NCI-H187 treated with DMSO at 0.1 percent for 48 hours (cell line): ENCODE measurements at places on chromosomes 7 and 10.
A peak's percentile ranks its signal among the peaks of the same experiment; 100 is the strongest.

GRCh38 chr7:37770838-37771237 is 77.6 kb upstream of the NME8 start:
- DNase-seq, result no peak

- no peak for DNase-seq
Observed at GRCh38 chr7:30678805-30679204, 3.5 kb downstream of the CRHR2 start.

- no peak for DNase-seq
Observed at GRCh38 chr7:44141221-44141850, at the start of gene MYL7. TSS of gene MYL7 (minus strand) at chr7:44141332. CDS start at chr7:44141305, 27 bp downstream.

GRCh38 chr10:35387768-35388167 is 51.5 kb downstream of the CCNY start:
- no peak for DNase-seq

- DNase-seq, result no peak
Observed at GRCh38 chr7:149742075-149742701, 31.2 kb downstream of the ZNF467 start.

DNA sequence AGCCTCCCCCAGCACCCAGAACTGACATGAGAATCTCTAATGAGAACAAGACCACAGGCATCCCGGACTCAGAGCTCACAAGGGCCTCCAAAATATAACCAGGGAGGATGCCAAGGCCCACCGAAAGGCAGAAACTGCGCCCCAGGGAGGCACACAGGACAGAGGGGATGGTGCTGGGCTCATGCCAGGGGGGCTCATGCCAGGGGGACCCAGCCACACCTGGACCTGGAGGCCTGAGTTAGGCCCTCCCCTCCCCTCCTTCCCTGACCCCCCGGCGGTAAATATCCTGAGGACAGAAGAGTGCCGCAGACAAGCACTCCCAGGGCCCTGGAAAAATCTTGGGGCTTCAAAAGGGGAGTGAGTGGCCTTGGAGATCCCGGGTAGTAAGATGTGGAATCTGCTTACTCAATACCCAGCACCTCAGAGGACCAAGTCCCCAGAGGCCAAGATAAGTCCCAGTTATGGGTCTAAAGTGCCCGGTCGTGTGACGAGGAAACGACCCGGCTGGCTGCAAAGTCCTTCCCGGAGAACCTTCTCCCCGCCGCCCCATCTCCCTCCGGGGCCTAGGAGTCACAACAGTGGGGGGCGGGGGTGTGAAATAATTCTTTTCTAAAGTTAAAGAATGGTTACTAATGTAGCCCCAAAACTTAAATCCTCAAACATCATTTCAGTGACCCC is 11.9 kb downstream of the PDGFA start:
- DNase-seq, result no peak

DNA sequence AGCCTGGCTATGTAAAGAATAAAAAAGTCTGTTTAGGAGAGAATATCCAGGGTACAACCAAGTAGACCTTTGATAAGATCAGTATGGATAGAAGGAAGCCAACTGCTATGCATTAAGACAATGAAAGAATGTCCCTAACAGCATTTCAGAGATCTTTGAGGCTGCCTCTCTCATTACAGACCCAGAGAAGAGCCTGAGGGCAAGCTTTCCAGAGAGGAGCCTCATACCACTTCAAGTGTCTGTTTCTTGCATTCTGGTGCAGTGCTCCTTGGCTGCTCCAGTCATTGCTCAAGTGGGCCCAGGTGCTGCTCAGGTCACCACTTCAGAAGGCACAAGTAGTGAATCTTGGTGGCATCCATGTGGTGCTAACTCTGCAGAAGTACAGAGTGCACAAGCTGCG is 514.0 kb downstream of the PLXDC2 start:
- DNase-seq, result no peak

- DNase-seq, result no peak
Observed at GRCh38 chr7:28191751-28192150, 11.2 kb upstream of the JAZF1 start.

DNA sequence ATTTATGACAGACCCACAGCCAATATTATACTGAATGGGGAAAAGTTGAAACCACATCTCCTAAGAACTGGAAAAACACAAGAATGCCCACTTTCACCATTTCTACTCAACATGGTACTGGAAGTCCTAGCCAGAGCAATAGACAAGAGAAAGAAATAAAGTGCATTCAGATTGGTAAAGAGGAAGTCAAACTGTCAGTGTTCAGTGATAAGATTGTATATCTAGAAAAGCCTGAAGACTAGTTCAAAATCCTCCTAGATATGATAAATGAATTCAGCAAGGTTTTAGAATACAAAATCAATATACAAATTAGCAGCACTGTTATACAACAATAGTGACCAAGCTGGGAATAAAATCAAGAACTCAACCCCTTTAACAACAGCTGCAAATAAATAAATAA is 6.9 kb upstream of the ZNF138 start:
- DNase-seq, result no peak

GRCh38 chr10:121942749-121943416 is 15.1 kb upstream of the ATE1 start:
- no peak for DNase-seq

DNA sequence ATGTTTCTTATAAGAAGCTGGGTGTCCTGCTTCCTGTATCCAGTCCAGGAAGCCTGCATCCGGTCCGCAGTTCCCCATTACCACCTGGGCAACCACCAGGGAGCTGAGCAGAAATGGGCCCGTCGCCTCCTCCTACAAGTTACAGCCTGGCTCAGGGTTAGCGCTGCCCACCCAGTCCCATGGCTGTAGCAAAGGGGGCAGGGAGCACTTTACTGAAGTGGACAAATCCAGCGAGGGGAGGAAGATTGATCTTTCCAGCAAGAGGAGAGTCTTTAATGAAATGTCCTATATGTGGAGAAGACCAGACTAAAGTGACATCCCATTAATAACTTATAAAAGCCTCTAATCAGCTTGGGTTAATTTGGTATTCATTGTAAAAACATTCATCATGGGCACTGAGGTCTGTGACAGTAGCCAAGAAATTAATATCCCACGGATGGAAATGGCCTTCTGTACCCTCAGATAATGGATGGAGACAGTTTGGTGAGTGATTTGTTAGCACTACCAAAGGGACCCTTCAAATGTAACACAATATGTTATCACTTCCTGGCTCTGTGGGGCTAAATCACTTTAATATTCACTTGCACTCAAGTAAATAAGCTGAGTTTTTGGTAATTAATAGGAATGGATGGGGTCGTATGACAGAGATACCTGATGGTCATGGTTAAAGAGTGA is 323.4 kb downstream of the PAXIP1 start:
- DNase-seq, result no peak

- DNase-seq, result no peak
Observed at GRCh38 chr10:77286531-77287508, 350.8 kb downstream of the KCNMA1 start.

- no peak for DNase-seq
Observed at GRCh38 chr10:118128675-118129074, 81.9 kb upstream of the RAB11FIP2 start.

- DNase-seq, result no peak
Observed at GRCh38 chr7:69896121-69896520, 297.8 kb downstream of the AUTS2 start.

DNA sequence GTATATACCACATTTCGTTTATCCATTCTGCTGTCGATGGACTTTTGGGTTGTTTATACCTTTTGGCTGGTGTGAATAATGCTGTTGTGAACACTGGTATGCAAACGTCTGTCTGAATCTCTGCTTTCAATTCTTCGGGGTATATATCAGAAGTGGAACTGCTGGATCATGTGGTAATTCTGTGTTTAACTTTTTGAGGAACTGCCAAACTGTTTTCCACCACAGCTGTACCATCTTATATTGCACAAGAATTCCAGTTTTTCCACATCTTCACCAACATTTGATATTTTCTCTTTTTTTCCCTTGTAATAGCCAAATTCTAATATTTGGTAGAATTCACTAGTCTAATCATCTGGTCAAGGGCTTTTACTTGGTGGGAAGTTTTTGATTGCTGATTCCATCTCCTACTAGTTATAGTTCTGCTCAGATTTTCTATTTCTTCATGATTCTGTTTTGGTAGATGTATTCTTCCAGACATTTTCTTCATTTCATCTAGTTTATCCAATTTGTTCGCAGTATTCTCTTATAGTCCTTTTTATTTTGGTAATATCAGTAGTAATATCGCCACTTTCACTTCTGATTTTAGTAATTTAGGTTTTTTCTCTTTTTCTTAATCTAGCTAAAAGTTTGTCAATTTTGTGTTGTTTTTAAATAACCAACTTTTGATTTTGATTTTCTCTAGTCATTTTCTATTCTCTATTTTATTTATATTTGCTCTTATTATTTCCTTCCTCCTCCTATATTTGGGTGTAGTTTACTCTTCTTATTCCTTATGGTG is 271.2 kb downstream of the ZEB1 start:
- DNase-seq, result no peak

DNA sequence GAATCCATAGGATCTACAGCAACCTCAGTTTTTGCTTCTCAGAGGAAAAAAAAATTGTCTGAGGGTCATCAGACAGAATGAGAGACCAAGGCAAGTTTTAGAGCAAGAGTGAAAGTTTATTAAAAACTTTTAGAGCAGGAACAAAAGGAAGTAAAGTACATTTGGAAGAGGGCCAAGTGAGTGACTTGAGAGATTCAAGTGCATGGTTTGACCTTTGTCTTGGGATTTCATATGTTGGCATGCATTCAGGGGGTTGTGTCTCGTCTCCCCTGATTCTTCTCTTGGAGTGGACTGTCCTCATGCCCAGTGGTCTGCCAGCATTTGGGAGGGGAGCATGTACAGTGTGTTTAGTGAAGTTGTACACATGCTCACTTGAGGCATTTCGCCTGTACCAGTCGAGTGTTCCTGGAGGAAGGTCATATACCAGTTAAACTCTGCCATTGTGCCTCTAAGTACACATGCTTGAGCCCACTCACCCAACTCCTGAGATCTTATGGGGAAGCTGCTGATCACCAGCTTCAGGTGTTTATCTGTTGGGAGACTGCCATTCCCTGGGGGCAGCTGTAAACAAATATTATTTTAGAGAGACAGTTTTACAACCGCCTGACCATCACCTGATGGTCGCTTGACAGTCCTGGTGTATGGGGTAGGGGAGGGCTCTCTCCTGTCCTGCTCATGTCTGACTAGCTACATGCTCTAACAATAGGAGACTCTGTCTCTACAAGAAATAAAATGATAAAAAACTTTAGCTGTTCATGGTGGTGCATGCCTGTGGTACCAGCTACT is 109.4 kb downstream of the EEPD1 start:
- DNase-seq, result no peak

DNA sequence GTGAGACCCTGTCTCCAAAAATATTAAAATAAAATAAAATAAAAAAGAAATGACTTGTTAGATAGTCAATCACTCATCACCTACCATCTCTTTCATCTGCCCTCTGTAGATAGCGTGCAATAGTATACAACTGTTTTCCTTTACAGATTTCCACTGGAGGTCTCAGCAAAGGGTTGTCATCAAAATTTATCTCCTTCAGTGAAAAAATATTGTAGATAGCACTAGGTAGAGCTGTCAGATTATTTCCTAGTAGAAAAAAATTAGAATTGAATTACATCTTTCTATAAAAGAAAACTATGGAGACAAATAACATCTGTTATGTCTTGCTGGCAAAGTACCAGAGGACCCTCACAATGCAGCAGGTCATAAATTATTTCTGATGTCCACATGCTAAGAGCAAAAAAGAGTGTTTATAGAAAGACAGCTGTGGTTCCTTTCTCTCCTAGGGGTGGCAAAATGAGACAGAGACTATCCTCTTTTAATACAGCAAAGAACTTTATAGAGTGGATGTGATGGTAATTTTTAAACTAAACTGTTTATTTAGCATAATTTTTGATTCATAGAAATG is 16.3 kb upstream of the CYP51A1 start:
- DNase-seq, result no peak

GRCh38 chr7:14579971-14580370 is 322.6 kb downstream of the DGKB start:
- DNase-seq, result no peak

DNA sequence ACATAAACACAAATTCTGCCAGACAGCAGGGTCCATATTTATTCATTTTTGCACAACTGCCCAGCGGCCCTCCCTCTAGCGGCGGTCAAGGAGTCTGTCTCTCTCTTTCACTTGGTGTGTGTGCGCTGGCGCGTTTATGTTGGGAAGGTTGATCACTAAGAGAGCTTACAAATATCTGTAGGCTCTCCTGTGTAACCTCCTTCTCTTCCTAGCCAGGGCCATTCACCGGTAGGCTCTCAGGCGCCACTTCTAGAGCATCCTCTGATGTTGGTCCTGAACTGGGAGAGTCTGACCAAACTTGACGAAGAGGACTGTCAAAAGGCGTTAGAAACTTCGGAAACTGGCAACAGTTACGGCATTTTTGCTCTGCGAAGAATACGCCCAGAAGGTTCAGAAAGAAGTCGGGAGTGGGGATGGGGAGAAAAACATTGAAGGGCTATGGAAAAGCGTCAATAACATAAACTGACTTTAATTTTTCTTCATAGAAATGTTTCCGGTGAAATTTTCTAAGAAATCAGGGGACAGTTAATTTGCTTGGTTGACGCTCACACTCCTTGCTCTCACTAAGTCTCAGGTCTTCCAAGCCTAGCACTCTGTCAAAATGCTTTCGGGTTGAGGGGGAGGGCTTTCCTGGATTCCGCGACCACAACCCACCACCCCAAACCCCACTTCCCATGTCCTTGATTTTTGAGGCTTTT is 731.1 kb downstream of the ZWINT start:
- no peak for DNase-seq

GRCh38 chr7:138873220-138873892 is 75.4 kb upstream of the ATP6V0A4 start:
- DNase-seq, result no peak

DNA sequence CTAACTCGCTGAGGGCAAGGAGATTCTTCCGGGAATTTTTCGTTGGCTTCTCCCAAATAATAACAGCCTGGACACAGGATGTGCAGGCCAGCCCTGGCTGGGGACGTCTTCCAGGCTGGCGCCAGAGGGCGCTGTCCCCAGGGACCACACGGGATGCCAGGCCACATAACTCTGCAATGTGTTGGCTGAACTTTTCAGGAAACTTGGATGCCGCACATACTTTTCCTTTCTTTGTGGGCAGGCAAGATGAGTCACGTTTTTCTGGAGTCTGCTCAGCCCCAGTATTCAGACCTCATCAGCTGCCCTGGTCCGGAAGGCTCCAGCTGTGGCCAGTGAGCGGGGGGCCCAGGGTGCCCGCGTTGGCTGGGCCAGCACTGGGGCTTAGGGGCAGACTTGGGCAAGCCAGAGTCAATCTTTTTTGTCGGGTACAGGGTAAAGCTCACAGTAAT is 122.7 kb downstream of the PRKAG2 start:
- DNase-seq, result no peak

GRCh38 chr7:116569737-116570136 is 44.9 kb downstream of the CAV1 start:
- no peak for DNase-seq

GRCh38 chr10:119235356-119235755 is 28.0 kb downstream of the GRK5 start:
- DNase-seq, result no peak

- DNase-seq, result peak; percentile 71
Observed at GRCh38 chr10:2772816-2773631, 294.3 kb upstream of the PFKP start.

DNA sequence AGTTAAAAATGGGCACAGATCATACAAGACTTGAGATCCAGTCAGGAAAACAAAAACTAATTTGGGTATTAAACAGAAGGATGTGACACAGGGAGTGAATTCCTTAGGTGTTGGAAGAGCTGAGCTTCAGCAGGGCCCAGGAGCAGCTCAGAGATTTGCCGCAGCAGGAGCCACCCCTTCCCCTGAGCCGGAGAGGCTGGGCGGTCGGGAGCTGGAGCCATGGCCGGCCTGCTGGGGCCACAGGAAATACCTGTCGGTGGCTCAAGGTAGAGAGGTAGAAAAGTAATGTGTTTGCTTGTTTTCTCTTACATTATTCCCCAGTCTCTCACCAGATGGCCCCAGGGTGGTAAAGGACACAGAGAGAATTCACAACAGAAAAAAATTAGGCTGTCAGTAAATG is 52.2 kb downstream of the DYNC2I1 start:
- no peak for DNase-seq
